ENCODE measurements at places on chromosomes 1 and 21.

GRCh38 chr21:25459365-25459764 lies 147.9 kb downstream of the MRPL39 start:
- DNase-seq: no peak

- no peak for DNase-seq
These were observed 32.2 kb downstream of the PADI6 start for GRCh38 chr1:17404034-17404684.

DNA sequence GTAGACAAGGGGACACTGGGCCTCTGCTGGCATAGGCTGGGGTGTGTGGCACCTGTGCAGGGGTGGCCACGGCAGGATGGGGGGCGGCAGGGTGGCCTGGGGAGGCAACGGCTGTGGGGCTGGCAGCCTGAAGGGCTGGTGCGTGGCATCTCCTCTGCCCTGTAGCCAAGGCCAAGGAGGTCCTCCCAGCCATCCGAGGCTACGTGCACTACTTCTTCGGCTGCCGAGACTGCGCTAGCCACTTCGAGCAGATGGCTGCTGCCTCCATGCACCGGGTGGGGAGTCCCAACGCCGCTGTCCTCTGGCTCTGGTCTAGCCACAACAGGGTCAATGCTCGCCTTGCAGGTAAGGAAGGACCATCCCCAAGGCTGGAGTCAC lies 36.0 kb upstream of the LHX4 start:
- DNase-seq: no peak

GRCh38 chr1:160682983-160683865 lies 28.4 kb downstream of the CD48 start:
- DNase-seq: no peak

Data from NCI-H1436 treated with DMSO at 0.1 percent for 48 hours (cell line).